Type B pancreatic cell (in vitro differentiated cells): ENCODE measurements at places on chromosomes 11 and 22.

DNA sequence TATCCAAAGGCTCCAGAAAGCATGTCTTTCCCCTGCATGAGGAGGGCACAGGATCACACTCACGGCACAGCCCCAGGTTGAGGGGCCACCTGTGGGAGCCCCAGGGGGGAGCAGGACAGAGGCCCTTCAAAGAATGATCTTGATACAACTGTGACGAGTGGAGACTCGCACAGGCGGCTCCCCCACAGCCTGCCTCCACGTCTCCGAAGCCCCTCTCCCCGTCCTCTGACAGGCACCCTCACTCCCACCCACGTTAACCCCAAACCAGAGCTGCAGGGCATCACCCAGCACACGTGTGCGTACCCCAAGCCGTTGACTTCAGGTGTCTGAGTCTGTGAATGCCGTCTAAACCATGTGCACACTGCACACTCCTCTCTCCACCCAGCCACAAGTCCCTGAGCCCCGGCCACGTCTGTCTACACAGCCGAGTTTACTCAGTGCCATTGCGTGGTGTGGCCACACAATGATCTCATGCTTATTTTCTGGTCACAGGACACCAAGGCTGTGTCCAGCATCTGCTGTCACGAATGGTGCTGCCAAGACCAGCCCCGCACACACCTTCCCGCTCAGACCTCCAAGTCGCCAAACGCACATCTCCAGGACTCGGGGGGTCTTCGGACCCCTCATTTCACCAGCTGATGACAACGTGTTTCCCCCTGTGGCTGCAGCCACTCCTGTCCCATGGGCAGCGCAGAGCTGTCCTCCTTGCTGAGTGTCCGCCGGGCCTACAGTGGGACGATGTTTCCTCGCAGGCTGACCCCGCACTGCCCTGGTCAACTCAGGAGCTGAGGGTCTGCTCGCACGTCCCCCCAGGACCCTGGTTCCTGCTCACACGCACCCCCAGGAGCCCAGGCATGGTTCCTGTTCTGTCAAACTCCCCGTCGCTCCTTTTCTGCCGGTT is 251.2 kb downstream of the BRD1 start:
- no peak overlapping the region for H3K4me3 ChIP-seq
- no peaks in the 10 kb centered on the region for H3K4me1 ChIP-seq
- no peaks in the 10 kb centered on the region for H3K36me3 ChIP-seq
- DNase-seq, result peak; percentile 62
- no peak overlapping the region for H3K27ac ChIP-seq

DNA sequence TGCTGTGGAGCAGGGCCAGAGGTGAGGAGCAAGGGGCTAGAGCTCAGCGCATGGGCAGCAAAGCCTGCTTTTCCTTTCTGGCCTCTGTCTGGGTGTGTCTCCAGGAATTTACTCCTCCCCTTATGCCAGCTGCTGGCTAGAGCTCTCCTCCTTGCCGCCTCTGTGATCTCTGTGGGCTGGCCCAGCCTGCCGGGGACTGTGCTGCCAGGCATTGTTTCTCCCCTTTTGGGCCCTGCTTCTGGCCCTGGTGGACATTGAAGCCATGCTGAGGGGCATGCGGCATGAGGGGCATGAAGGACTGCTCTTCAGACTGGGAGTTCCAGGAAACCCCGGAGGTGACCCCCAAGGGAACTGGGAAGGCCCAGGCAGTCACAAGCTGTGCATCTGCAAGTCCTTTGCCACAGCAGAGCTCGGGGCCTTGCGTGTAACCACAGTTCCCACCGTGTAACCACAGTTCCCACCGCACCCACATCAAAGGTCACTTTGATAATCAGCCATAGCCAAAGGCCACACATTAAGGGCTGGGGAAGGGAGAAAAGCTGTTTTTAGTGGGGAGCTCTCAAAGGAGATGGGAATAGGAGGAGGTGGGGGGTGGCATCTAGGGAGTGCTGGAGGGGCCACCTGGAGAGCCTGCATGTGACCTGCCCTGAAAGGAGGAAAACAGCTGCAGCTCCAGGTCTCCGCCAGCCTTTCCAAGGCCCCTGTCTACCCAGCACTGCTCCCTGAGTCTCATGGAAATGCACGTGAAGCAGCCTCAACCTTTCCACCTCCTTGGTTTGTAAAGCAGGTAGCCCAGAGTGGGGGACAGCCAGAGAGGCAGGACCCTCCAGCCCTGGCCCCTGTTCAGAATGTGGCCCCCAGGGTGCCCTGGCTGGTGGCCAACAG is 62.3 kb downstream of the PPFIBP2 start:
- H3K27ac ChIP-seq, result peak overlapping the region; percentile 93
- peak overlapping the region; percentile 86 for H3K4me3 ChIP-seq
- no peaks in the 10 kb centered on the region for H3K27me3 ChIP-seq
- H3K4me1 ChIP-seq, result peaks cover 85% of the 10 kb centered on the region

DNA sequence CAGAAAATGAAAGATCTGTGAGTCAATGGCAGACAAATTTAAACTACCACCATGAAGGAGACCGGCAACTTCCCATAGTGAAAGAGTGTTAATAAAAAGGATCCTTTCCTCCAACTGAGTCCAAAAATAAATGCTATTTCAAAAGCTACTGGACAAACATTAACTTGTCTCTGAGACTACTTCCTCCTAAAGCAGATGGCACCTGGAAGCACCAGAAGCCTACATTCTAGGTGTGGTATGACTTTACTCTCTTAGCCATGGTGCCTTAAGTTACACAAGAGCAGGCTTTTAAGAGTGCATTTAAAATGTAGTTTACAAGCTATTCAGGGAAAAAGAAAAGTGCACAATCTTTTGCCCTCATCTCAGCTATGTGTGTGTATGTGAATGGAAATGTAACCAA is 2.5 kb downstream of the ARHGAP32 start:
- H3K36me3 ChIP-seq, result peaks cover 11% of the 10 kb centered on the region
- no peak overlapping the region for H3K27ac ChIP-seq
- peak overlapping the region; percentile 45 for H3K4me3 ChIP-seq
- H3K4me1 ChIP-seq, result peaks cover 9% of the 10 kb centered on the region
- no peak for DNase-seq
- H3K27me3 ChIP-seq, result no peaks in the 10 kb centered on the region

GRCh38 chr11:6825231-6825744 is 20.2 kb upstream of the OR10A5 start:
- no peaks in the 10 kb centered on the region for H3K4me1 ChIP-seq
- no peak overlapping the region for H3K27ac ChIP-seq
- no peaks in the 10 kb centered on the region for H3K27me3 ChIP-seq
- no peak for DNase-seq
- H3K36me3 ChIP-seq, result no peaks in the 10 kb centered on the region
- H3K4me3 ChIP-seq, result no peak overlapping the region

DNA sequence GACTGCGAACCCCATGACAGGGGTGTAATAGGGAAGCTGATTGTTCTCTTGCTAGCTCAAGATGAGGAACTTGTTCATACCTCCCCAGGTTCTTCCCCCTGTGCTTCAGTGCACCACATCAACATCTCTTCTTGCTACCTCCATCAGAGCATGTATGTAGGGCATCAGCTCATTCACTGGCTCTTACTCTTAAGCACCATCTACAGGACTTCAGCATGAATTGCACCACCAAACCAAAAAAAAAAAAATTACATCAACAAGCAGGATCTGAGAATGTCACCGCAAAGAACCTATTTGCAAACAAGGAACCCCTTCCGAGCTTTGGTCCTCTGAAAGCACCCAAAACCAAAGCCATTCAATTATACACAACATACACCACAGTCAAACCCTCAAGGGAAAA is 2226.5 kb upstream of the RAG2 start:
- DNase-seq, result no peak
- no peak overlapping the region for H3K4me3 ChIP-seq
- H3K36me3 ChIP-seq, result peaks cover 1% of the 10 kb centered on the region
- no peaks in the 10 kb centered on the region for H3K4me1 ChIP-seq

DNA sequence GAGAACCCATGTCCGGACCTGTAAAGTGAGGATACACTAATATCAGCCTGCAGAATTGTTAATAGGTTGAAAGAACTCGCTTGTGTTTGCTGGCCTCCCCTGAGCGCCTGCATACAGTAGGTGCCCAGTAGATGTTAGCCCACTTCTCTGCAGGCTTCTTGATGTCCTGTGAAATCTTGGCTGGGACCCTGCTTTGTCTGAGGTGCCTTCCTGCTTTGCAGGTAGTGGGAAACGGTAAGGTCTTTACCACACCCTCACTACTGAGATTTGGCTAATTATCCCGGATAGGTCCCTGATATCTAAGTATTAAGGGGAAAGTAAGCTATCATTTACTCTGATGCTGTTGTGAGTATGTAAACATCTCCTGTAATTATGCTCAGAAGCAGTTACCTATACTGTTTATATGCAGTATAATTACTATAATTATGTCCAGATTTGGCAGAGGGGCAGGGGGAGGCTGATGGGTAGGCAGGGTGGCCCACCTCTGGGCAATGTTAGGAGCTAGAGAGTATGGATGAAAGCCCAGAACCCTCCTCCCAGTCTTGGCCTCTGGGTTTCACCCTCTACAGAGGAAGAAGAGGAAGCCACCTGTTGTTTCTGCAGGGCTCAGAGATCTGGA is 1.2 kb upstream of the ARRB1 start:
- peak overlapping the region; percentile 87 for H3K27ac ChIP-seq
- peaks cover 2% of the 10 kb centered on the region for H3K27me3 ChIP-seq
- H3K36me3 ChIP-seq, result no peaks in the 10 kb centered on the region
- no peak for DNase-seq

DNA sequence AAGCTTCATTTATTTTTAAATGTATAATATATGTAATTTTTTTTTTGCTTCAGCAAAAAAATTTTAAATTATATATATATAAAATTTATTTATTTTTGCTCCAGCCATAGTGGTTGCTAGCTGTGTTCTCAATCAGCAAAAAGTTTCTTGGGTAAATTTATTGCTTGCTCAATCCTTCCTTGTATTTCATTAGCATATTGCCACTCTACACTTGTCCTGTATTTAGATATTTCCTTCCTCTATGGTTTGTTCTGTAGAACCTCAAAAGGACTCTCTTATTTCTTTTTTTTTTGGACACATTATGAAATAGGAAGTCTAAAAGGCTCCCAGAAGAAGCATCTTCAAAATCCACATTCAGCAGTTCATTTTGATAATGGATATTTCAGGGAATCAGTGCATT is 2.3 kb downstream of the PTPRJ start:
- no peaks in the 10 kb centered on the region for H3K36me3 ChIP-seq
- H3K4me3 ChIP-seq, result peak overlapping the region; percentile 77
- H3K27me3 ChIP-seq, result peaks cover 3% of the 10 kb centered on the region
- DNase-seq, result no peak
- H3K4me1 ChIP-seq, result peaks cover 34% of the 10 kb centered on the region

DNA sequence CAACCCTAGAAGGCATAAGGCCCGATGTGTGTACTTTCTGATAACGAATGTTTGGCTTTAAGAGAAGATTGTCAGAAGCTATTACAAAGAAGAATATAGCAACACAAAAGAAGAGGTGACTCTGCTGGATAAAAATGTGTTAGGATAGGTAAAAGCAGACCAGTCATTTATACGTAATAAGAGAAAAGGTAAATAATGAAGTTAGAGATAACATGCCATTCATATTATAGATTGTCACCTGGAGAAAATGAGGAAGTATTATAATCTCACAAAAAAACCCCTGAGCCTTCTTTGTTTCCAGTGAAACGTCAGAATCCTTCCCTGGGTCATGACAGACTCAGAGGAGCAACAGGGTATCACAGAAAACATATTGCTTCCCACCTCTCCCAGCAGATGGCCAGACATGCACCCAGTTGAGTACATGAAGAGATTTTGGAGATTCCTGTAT is 36.1 kb downstream of the PPFIA1 start:
- H3K27ac ChIP-seq, result peak overlapping the region; percentile 58
- no peak for DNase-seq
- no peak overlapping the region for H3K4me3 ChIP-seq
- H3K27me3 ChIP-seq, result no peaks in the 10 kb centered on the region
- peaks cover 12% of the 10 kb centered on the region for H3K36me3 ChIP-seq
- H3K4me1 ChIP-seq, result peaks cover 23% of the 10 kb centered on the region

- no peak for DNase-seq
- no peak overlapping the region for H3K4me3 ChIP-seq
- H3K4me1 ChIP-seq, result peaks cover 15% of the 10 kb centered on the region
- peak overlapping the region; percentile 17 for H3K27ac ChIP-seq
- H3K36me3 ChIP-seq, result no peaks in the 10 kb centered on the region
Measured at GRCh38 chr11:73293356-73293936, 14.6 kb upstream of the ARHGEF17 start.

DNA sequence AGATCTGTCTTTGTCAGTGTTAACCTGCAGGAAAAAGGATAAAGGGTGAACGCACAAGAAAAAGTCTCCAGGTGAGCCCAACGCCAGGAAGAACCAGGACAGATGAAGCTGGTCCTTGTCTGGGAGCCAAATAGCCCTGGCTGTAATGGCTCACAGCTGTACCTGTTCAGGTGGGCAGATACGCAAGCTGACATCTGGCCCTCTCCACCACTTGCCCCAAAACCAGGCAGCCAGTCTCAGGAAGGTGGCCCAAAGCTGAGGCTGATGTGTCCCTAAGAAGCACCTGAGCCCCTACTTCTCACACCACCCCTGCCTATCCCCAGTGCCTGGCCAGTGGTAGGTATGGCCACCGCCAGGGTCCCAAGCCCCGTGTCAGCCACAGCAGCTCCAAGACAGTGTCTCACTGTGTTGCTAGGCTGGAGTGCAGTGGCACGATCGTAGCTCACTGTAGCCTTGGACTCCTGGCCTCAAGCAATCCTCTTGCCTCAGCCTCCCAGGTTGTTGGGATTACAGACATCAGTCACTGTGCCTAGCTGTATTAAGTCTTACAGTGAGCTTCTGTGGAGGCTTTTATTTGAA is 14.8 kb downstream of the TOP3B start:
- peaks cover 7% of the 10 kb centered on the region for H3K36me3 ChIP-seq
- no peak overlapping the region for H3K27ac ChIP-seq
- no peak overlapping the region for H3K4me3 ChIP-seq
- H3K4me1 ChIP-seq, result no peaks in the 10 kb centered on the region
- no peaks in the 10 kb centered on the region for H3K27me3 ChIP-seq

DNA sequence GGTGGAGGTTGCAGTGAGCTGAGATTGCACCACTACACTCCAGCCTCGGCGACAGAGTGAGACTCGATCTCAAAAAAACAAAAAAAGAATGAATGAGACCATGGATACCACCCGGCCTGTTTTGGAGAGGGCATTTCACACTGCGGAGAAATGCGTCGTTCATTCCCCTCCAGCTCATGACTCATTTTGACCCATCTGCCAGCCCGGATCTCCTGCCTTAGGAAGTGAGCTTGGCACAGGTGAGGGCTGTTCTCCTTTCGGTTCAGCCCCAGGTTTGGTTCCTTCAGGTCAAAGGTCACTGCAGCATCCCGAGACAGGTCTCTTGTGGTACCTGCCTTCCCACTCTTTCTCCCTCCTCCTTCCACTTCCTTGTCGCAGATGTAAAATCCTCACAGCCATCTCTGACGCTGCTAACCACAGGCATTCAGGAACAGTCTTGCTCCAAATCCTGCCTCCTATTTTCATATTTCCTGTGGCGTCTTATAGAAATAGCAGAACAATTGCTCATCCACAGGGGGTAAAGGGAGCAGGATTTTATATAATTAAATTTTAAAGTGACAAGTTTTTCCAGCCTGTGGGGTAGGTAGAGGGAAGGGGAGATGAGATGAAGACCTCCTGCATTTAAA is 517.9 kb downstream of the NTM start:
- peaks cover 23% of the 10 kb centered on the region for H3K4me1 ChIP-seq
- DNase-seq, result no peak
- H3K27ac ChIP-seq, result peak overlapping the region; percentile 48
- H3K4me3 ChIP-seq, result no peak overlapping the region
- H3K27me3 ChIP-seq, result peaks cover 41% of the 10 kb centered on the region
